Stimulated activated CD8-positive, alpha-beta memory T cell treated with anti-CD3 and anti-CD28 coated beads, Interleukin-4, amount 100 ng/mL, for 1 hour (primary cell): ENCODE measurements at places on chromosomes 1 and 21.

DNA sequence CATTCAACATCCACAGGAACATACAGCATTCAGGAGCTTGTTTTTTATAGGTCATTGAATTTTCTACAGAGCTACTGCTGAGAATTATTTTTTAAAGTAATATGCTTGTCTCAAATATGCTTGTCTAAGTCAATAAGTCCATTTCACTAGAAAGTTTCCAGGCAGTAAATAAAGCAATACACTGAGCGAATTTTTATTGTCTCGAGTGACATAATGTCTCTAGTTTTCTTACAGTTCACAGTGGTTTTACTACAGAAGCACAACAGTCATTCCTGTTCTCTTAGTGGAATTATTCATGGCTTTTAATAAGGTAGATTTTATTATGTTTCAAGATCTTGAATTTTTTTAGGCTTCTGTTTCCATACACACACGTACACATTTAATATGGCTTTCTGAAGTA lies 83.8 kb downstream of the HS2ST1 start:
- DNase-seq: no peak

GRCh38 chr1:118093017-118093416 lies 92.0 kb downstream of the SPAG17 start:
- DNase-seq: no peak

DNA sequence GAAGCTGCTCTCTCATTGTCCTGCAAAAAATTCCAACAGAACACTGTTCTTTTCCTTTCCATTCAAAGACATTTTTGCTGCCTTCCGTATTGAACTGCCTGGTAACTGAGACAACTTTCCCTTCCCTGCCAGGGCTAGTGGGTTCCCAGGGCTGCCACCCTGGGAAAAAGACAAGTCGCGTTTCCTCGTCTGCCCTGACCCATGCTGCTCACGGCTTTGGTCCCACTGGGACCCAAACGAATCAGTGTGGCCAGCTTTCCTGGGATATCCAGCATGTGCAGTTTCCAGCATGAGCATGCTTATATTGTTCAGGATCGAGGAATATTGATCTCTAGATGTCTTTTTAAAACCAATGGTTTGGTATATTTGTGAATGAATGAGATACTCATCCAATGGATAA lies 18.2 kb downstream of the SOX13 start:
- DNase-seq: no peak

GRCh38 chr1:21818656-21819055 lies 6.6 kb downstream of the LDLRAD2 start:
- no peak for DNase-seq

- DNase-seq: no peak
Measured at GRCh38 chr1:168096296-168097165, 40.2 kb downstream of the GPR161 start.

DNA sequence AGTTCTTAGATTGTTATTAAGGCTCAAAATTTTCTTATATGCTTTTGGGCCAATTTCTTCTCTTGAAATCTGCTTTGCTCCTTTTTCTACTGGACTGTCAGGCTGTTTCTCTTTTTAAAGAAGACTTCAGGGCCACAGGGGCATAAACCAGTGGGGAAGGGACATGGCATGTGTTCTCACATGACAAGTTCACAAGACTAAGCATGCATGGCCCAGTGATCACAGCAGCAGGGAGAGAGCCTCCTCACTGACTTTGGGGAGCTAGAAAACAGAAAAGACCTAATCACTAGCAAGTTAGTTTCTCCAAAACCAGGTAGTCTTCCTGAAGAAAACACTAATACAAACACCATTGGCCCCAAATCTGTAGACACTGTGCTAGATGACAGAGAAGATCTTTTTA lies 64.8 kb downstream of the RAB3GAP2 start:
- no peak for DNase-seq

- DNase-seq: no peak
Measured at GRCh38 chr1:54537611-54538010, 10.4 kb upstream of the ACOT11 start.

DNA sequence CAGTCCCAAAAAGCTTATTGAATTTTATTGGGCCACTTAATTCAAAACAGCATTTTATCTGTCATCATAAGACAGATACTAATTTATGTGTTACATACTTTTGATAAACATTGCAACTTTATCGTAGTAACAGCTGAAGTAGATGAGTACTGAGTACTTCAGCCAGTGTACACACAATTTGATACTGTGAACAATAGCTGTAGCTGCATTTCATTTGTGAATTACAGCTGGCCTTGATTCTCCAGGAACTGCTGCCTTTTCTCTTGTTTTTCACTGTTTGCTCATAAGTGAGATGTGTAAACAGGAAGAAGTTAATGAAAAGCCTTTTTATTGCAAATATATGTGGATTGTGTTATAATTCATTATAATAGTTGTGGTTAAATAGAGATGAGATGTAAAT lies 10.2 kb downstream of the UAP1 start:
- no peak for DNase-seq

DNA sequence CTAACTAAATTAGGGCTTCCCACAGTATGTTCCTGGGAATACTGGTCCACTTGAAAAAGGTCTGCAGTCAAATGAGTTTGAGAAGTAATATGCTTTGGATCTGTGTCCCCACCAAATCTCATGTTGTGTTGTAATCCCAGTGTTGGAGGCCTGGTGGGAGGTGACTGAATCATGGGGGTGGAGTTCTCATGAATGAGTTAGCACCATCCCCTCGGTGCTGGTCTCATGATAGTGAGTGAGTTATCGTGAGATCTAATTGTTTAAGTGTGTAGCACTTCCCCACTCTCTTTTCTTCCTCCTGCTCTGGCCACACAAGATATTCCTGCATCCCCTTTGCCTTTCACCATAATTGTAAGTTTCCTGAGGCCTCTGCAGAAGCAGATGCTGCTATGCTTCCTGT lies 16.9 kb upstream of the DMRTB1 start:
- DNase-seq: no peak

- DNase-seq: no peak
Measured at GRCh38 chr1:20324704-20325406, 34.2 kb downstream of the VWA5B1 start.

DNA sequence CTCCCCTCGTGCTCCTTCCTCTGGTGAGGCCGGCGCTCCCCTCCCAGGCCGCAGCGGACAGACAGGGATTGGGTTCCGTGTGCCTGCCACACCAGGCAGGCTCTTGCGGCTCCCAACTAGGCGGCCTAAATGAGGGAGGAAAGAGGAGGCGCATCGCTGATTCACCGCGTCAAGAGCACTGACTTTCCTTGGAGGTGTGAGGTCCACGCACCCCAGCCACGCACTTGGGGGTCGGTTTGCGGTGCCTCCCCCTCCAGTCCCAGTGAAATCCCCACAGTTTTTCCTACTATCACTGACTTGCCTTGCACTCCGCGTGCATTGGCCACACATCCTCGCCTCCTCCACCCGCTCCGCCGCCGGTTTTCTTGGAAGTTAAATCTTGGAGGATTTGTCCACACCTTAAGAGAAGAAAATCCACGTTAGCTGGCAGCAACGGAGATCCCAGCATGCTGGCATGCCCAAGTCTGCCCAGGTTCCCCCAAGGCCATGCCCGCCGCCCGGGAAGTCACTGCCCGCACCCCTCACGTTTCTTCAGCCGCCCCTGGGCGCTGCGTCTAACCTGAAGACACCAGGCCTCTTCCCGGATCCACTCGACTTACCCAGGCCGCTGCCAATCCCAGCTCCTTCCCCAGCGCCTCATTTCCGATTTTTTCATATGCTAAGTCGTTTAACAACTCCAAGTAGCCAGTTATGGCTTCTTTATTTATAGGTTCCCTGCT lies 1.1 kb upstream of the FOXD3 start:
- DNase-seq: no peak

DNA sequence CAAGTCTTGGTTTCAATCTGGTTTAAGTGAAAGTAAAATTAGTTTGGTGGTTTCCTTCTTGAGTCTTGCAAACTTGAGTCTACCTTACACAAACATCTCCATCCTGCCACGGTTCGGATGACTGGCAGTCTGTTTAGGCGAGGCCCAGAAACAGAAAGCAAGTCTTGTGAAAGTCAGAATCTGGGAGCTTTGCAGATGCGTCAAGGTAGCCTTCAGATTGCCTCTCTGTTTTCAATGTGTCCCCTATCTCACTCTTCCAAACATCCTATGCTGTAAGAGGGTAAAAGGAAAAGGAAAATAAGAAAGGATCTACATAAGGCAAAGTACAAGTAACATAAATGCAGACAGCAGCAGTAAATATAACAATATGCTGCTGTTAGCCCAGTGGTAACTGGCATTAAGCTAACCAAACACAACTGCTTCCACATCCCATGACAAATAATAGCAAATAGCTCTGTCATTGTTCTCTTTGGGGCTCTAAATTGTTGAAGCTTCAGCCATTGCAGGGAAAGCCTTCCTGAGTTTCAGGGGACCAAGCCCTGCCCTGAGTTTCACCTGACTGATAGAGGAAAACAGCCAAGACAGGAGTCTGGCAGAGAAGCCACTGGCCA lies 26.2 kb upstream of the C1orf105 start:
- peak; percentile 22 for DNase-seq

DNA sequence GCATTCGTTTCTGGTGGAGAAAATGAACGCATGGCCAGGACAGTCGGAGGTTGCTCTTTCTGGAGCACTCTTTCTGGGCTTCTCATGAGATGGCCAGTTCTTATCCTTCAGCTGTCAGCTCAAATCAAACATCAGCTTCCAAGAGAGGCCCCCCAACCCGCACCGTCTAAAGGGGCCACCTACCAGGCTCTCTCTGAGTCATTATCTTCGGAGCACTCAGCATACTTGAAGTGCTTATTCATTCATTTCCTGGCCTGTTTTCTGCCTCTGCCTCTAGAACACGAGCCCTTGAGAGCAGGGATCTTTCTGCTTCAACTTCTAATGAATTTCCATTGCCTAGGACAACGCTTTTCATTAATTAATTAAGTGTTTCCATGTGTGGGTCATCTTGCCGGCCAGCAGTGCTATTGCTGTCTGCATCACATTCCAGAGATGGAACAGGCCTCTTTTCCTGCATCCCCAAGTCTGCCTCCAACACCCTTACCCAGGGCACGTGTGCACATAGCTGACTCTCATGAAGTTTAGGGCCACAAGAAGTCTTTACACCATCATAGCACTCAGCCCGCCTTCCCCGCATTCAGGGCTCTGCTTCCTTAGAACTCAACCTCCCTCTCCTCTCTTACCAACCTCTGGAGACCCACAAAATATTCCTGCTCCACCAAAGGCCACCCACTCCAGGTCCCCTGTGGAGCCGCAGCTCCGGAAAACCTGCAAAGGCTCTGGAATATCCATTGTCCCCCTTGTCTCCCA lies 52.1 kb upstream of the LAPTM5 start:
- DNase-seq: no peak

DNA sequence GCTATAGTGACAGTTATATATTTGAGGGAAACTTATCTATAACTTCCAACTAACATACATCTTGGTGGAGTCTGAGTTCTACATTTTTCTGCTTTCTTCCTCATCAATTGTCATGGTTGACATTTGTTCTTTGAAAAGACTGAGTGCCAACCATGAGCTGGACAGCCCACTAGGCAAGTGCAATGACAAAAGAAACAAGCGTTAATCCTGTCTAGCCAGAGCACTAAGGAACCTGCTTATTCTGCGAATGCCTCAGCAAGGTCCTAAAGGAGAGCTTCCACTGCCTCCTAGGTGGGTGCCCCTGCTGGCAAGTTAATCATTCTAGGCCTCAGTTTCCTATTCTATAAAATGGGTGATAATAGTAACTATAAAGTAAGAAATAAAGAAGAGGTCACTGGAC lies 44.8 kb downstream of the IRF2BP2 start:
- no peak for DNase-seq

GRCh38 chr1:207996636-207997035 lies 85.7 kb upstream of the CD34 start:
- no peak for DNase-seq

GRCh38 chr1:55069280-55069679 lies 29.9 kb downstream of the PCSK9 start:
- DNase-seq: no peak

- no peak for DNase-seq
Measured at GRCh38 chr1:97827887-97828286, 92.9 kb downstream of the DPYD start.

DNA sequence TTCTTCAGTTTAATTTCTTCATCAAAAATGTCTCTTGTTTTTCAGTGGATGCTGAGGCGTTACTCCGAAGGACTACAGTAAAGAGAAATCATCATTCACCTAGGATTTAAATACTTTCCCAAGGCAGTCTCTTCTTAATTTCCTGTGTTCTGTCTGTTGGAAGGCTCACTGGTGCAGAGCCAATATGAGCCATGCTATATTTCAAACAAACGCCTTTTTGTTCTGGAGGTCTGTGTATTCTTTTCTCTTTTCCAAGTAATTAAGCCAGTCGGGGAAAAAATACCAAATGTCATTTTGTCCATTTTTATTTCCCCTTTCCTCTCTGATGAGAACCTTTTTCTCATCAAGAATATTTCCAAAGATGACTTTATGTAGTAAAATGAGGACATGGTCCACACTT lies 206.5 kb downstream of the RWDD3 start:
- no peak for DNase-seq

GRCh38 chr1:13769830-13770229 lies 69.8 kb downstream of the PRDM2 start:
- no peak for DNase-seq

DNA sequence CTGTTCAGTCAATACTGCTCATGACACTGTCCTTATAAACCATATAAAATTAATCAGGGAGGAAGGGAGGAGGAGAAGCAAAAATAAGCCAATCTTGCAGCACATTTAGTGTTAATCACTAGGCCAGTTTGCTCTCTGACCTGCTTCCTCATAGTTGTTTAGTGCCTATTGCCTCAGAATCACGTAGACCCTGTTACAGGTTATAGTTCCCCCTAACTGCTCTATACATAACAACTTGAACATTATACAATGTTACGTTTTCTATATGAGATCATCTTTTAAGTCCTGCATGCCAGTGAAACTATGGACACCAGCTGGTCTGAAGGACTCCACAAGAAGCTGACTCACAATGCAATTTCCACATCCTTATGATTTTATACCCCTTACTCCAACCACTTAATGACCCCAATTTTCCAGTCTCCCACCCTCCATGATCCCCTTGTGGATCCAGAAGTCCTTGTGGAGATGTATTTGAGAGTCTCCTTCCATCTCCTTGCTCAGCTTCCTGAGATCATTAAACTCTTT lies 34.9 kb upstream of the TACSTD2 start:
- DNase-seq: no peak

GRCh38 chr1:232834066-232834465 lies 28.9 kb downstream of the MAP10 start:
- DNase-seq: no peak

DNA sequence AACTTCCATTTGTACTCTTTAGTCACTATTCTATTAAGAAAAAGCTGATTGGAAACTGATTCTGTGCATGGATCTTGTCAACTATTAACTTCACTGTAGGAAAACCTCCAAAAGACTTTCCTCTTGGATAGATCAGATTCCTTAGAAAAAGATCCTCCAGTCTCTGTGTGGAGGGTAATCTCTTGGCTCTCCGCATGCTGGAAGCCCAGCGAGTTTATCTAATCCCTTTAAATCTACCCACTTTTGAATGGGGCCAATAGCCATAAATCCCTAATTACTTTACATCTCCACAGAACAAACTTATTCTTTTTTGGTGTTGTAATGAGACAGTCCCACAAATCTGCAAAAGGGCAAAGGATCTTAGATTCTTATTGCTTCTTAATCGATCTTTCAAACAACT lies 1206.4 kb upstream of the ADGRL4 start:
- no peak for DNase-seq

- no peak for DNase-seq
Measured at GRCh38 chr1:195791796-195792195, 816.4 kb downstream of the KCNT2 start.
